Motor neuron (in vitro differentiated cells): ENCODE measurements at places on chromosomes 3 and 15. TPM values are rescaled to one million over a fixed set of nuclear protein-coding genes. Genes with fewer than 3 reads are reported as not detected.

Gene OR5H6
- 0.34 and 0.52 TPM in 2 replicates for total RNA-seq

Gene FAM240A
- total RNA-seq, result not detected in 2 replicates

Gene GREM1
- total RNA-seq, result under 0.01 and 0.13 TPM in 2 replicates

Gene XCR1
- total RNA-seq, result 0.13 and 0.14 TPM in 2 replicates

Gene TMEM207
- total RNA-seq, result not detected in 2 replicates

Gene RPP25
- 3.7 and 5.3 TPM in 2 replicates for total RNA-seq

Gene CPN2
- 0.47 and 0.73 TPM in 2 replicates for total RNA-seq

Gene HDC
- total RNA-seq, result 0.28 and 0.34 TPM in 2 replicates

Gene CGNL1
- total RNA-seq, result 0.72 and 2.2 TPM in 2 replicates

Gene ELL3
- 0.60 and 0.83 TPM in 2 replicates for total RNA-seq

Gene MAPKAPK3
- total RNA-seq, result 40.2 and 40.8 TPM in 2 replicates

Gene LTF
- 8.1 and 11.3 TPM in 2 replicates for total RNA-seq

Gene PIERCE2
- total RNA-seq, result 17.8 and 25.2 TPM in 2 replicates

Gene CPA3
- not detected in 2 replicates for total RNA-seq

Gene SI
- total RNA-seq, result 0.04 TPM in 1 of 2 replicates, not detected in the other

Gene ADIPOQ
- total RNA-seq, result 0.24 and 0.28 TPM in 2 replicates

Gene KBTBD12
- total RNA-seq, result 0.45 TPM in 1 of 2 replicates, not detected in the other
